ENCODE measurements at places on chromosomes 2 and 18.

- DNase-seq, result no peak
These were observed 27.3 kb downstream of the CCDC141 start for GRCh38 chr2:179022685-179023084.

DNA sequence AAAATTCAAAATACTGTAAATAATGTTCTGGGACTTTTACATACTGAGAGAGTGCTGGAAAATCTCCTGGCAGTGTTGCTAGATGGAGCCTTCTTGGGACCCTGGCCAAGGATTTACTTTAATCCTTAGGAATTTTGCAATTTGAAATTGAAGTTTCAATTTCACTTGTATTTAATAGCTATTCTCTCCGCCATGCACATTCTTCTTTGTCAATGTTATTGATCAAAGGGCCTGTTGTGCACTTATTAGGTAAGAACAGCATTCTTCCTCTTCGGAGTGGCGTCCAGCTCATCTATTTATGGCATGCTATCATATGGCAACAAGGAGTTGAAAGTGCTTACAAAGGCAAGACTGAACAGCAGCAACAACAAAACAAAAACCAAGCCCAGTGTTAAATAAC is 40.1 kb upstream of the SOS1 start:
- DNase-seq, result no peak

GRCh38 chr18:47149457-47150028 is 757 bp downstream of the HDHD2 start:
- DNase-seq, result no peak

DNA sequence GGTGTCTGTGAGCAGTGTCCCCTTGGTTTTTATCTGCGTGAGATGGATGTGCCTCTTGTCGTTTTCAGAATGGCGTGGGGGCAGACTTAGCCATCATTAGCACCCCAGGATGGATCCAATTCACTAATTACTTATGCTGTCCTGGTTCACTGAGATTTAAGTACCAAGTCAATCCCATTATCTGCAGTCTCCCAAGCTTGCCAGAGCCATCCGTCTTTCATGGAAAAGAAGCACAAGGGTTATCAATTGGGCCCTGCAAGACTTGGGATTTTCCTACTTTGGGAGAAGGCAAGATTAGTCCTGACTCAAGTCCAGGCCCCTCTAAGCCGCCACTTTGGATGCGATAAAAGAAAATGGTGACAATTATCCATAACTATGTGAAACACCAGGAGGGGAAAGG is 404.0 kb downstream of the TMEM182 start:
- DNase-seq, result no peak

- no peak for DNase-seq
These were observed 18.6 kb upstream of the KCNG2 start for GRCh38 chr18:79779021-79779699.

DNA sequence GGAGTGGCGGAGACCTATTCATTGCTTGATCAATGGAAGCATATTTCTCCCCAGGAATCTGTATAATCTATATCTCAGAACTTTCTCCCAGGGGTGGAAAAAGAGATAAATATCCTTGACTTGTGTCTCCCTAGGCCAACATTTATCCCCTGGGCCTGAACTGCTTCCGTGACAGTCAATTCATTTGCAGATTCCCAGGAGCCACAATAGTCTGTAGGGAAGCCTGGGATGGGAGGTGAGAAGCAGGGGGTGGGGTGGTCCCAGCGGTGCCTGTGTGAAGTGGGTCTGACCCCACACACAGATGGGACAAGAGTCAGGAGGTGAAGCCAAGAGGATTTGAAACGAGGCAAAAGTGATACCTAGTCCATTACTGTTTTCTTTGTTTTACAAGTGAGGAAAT is 166.8 kb downstream of the DPP10 start:
- DNase-seq, result no peak

DNA sequence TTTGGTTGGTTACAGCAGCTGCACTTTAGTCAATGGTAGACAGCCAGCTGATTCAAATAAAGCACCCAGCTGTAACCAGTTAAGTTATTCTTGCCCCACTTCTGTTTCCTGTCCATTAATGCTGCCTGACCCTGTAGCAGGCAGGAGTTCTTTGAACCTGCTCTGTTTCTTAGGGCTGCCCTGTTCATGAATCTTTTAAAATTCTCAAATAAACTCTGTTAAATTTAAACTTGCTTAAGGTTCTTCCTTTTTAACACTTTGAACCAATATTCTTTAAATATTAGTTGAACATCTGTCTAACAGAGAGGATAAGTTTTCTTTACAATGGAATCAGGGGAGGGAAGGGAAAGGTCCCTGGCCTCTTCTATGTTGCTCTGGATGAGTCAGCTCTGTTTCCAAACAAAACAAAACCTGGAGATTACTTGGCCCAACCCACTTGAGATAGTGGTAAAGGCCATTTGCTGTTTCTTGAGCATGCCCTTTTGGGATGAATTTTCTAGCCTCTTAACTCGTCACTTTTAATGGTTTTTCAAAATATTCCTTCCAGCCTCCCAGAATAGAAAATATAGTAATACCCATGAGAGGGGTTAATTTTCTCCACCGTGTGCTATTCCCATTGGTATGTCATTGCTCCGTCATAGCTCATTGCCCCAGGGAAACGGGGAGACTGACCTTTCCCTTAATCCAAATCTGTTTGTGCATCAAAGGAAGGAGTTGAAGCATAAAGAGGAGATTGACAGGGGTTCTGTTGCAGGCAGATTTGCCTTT is 112.1 kb upstream of the FHL2 start:
- DNase-seq, result no peak

DNA sequence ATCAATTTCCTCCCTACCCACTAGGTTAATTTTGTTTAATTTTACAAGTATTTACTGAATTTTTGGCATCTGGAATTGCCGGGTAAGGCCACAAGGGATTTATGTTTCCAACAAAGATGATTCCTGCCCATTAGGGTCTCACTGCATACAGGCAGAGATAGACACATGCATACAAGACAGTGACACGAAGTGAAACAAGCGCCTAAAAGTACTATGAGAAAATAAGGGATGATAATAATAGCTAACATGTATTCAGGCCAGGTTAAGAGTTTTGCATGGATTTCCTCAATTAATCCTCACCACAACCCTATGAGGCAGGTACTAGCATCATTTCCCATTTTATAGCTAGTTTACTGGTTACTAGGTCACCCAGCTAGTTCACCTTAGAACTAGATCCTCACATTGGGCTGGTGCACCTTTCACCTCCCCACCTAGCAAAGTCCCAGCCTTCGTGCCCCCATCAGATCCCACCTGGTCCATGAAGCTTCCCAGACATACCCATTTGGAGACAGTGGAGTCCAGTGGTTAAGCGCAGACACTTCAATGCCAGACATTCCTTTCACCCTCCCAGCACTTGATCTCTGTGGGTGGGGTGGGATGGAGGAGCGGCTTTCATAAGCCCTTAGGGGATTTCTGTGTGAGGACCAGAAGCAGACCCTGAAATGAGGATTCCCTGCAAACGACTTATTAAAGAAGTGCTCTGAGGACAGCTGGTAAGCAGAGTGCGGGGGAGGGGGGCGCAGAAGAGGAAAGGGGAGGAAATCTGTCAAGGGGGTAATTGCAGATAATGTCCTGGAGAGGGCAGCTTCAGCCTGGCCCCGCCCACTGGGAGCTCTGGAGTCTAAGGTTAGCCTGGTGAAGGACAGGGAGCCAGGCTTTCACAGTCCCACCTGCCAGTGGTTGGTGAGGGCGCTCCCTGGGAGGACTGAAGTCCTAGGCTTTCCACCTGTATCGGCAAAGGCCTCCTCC is 5.8 kb upstream of the DGUOK start:
- DNase-seq, result no peak

- no peak for DNase-seq
These were observed 66.4 kb upstream of the RAB6C start for GRCh38 chr2:129912871-129913694.

- no peak for DNase-seq
These were observed 10.4 kb downstream of the TBR1 start for GRCh38 chr2:161426455-161426921.

DNA sequence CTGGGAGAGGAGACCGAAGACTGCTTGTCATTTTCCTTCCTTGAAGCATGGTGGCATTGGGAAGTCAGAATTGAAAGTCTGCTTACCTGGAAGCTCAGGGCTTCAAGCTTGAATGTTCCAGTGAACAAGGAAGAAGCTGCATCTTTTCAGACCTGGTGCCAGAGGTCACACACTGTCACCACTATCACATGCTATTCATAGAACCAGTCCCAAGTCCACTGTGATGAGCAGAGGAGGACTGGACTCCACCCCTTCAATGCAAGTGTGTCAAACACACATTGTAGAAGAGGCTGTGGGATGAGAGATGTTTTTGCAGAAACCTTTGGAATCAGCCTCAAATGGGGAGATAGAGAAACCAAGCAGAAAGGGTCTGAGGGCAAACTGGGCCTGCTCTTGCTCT is 81.4 kb downstream of the LYPD1 start:
- DNase-seq, result no peak

GRCh38 chr18:35490894-35491699 is 6.7 kb downstream of the INO80C start:
- no peak for DNase-seq

- no peak for DNase-seq
These were observed at the start of gene IMPA2 for GRCh38 chr18:11981192-11981542. Gene IMPA2 (plus strand): TSS chr18:11981507. CDS start chr18:11981670, 163 bp downstream.

GRCh38 chr2:160289126-160289525 is 89.1 kb upstream of the ITGB6 start:
- no peak for DNase-seq

Measured in activated naive CD8-positive, alpha-beta T cell treated with anti-CD3 and anti-CD28 coated beads, Interleukin-2, amount 50 U/mL, for 16 hours (primary cell).